ENCODE measurements at places on chromosomes 3 and 15.
A peak's percentile ranks its signal among the peaks of the same experiment; 100 is the strongest.

DNA sequence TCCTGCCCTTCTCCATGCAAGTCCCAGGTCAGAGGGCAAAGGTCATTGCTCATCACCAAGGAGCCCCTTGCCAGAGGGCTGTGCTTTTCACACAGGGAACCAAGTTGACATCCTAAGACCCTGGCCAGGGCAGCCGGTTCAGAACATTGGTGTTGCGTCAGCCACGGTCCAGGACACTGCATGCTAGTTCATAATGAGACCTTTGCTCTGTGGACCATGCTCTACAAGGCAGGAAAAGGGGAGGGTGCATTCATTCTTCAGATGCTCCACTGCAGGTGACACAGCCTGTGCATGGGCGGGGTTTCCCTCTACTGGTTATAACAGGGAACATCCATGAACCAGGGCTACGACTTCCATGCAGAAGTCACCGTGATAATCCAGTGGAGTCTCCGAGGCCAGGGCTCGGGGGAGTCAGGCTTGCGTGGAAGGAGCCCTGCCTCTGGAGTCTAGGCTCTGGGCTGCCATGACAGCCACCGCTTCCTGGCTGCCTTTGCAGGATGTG lies 81.6 kb downstream of the OCA2 start:
- DNase-seq, result no peak

DNA sequence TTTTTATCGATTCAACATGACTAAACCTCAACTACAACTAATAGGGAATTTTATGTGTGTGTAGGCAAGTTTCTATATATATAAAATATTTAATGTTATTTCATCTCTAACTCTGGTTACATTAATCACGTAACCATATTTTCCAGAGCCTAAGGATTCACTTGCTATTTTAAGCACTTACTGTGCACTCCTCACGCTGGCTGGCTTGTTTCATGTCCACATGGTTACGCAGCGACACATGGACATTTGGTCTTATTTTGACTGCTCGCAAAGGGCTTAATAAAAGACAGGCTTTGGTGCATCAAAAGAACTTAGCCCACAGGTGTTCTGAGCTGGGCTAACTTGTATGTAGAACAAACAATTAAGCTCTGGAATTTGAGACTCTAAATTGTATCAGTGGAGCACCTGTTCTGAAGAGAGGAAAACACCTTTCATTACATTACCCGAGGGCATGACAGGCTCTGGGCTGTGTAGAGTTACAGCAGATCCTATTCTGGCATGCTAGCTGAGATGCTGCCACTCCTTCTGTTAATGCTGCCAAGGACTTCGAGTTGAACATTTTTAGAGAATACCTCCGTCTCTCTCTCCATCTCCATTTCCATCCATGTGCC lies 130.0 kb upstream of the NR2F2 start:
- no peak for DNase-seq

DNA sequence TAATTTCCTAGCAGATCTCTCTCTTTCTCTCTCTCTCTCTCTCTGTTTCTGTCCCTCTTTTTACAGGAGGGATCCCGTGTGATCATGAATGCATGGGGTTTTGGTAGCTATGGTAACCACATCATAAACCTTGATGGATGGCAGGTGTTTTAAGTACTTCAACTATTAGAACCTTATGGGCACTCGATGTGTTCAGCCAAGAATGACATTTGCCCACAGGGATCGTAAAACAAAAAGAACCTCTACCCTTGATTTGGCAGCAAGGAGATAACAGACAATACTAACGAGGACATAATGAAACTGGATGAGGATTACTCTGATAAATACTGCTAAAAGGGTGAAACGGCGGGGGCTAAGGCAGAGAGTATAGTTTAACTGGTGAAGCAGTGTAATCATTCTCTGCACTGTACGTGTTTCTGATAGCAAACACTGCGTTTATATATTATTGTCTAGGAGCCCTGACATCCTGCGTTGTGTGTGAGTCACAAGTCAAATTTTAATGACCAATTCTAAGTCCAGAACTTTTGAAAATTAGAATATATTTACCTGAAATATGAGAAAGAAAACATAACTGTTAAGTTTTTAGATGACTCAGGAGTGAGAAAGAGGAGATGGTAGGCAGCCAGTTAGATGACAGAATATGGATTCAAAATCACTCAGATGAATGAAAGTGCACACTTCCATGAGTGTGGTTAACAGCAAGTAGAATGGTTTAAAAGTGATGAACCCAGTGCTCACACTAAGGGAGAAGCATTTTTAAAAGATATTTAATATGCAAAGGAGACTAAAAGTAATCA lies 80.3 kb downstream of the OTOL1 start:
- DNase-seq, result no peak

GRCh38 chr3:93994056-93994455 lies 14.1 kb downstream of the ARL13B start:
- no peak for DNase-seq

GRCh38 chr3:130904491-130904890 lies 10.6 kb downstream of the ATP2C1 start:
- DNase-seq, result no peak

DNA sequence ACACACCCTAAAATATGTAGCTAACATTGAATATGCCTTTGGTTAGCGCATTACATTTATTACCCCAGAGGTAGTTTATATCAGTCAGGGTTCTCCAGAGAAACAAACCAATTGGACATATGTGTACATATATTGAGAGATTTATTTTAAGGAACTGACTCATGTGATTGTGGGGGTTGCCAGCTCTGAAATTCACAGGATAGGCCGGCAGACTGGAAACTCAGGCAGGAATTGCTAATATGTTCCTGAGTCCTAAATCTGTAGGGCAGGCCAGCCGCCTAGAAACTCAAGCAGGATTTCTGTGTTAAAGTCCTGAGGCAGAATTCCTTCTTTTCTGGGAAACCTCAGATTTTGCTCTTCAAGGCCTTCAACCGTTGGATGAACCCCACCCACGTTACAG lies 189.7 kb downstream of the CDIN1 start:
- no peak for DNase-seq

DNA sequence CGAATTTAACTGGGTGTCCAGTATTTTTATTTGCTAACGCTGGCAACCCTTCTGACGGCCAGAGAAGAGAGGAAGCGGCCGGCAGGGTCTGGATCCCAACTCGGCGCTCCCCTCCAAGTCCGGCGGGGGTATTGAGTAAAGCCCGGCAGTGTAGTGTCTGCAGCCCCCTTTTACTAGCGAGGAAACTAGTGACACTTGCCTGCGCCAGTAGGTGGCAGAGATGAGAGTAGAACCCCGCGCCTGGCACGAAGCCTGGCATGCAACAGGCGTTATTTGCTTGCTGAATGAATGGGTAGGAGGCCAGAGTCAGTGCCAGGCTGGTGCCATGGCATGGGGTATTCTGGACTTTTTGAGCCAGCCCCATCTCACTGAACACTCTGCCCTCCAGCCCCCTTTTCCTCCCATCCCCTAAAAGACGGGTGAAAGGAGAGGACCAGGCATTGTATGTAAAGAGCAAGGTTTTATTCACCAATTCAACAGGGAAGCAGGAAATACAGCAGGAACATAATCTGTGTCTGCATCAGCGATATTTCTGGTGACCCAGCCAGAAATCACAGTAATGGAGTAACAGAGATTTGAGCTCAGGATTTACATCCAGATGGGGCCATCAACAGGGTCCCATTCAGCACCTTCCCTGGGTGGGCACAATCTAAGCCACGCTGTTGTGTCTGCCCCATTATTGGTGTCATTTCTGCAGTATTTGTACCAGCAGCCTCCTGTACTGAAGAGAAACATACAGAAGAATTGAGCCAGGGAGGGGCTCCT lies 788 bp upstream of the WDR73 start:
- DNase-seq, result peak; percentile 59

DNA sequence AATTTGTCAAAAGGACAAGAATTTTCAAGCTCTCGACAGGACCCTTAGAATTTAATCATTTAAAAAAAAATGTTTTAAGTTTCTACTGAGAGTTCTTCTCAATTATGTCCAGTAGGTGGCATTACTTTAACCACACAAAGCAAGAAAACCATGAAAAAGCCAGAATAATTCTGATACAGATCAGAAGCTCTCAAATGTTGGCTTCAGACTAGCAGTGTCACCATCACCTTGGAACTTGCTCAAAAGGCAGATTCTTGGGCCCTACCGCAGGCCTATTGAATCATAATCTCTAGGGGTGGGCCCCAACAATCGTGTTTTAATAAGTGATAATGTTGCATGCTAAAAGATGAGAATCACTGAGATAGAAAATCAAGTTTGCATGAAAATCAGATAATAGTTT lies 99.5 kb upstream of the KCNMB2 start:
- no peak for DNase-seq

- DNase-seq, result peak; percentile 8
Observed at GRCh38 chr3:124834723-124835718, 52.1 kb downstream of the ITGB5 start.

DNA sequence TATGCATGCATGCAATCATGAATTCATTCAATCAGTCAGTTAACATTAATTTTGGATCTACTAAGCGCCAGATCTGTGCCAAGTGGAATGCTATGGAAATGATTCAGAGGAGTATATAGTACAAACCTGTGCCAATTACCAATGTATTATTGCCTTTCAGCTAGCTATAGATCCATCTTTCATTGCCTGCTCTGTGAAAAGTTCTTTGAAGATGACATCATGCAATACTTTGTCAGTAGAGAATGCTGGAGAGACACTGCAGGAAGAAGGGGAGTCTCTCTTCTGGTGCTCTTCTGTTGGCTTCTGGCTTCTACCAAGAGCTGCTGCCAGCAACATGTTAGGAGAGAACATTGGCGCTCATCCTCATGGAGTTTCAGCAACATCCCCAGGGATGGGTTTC lies 81.0 kb upstream of the LMCD1 start:
- DNase-seq, result no peak

DNA sequence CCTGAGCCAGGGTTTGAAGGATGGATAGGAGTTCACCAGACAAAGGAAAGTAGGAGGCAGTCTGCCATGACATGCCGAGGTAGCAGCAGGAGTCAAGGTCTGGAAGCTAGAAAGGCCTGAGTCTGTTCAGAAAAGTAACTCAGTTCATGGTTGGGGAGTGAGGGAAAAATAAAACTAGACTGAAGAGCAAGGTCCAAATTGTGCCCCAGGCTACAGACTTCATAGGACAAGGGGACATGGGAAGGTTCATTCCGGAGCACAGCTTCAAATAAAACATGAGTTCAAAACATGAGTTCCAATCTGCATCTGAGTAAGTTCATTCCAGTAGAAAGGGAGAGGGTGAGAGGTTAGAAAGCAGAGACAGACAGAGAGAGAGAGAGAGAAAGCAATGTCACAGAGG lies 39.7 kb downstream of the BFSP2 start:
- no peak for DNase-seq

GRCh38 chr15:64905119-64905831 lies 6.4 kb upstream of the ANKDD1A start:
- DNase-seq, result peak; percentile 59

- no peak for DNase-seq
Observed at GRCh38 chr3:126205717-126206655, 25.6 kb upstream of the ALDH1L1 start.

GRCh38 chr15:70505411-70505919 lies 257.9 kb downstream of the UACA start:
- no peak for DNase-seq

DNA sequence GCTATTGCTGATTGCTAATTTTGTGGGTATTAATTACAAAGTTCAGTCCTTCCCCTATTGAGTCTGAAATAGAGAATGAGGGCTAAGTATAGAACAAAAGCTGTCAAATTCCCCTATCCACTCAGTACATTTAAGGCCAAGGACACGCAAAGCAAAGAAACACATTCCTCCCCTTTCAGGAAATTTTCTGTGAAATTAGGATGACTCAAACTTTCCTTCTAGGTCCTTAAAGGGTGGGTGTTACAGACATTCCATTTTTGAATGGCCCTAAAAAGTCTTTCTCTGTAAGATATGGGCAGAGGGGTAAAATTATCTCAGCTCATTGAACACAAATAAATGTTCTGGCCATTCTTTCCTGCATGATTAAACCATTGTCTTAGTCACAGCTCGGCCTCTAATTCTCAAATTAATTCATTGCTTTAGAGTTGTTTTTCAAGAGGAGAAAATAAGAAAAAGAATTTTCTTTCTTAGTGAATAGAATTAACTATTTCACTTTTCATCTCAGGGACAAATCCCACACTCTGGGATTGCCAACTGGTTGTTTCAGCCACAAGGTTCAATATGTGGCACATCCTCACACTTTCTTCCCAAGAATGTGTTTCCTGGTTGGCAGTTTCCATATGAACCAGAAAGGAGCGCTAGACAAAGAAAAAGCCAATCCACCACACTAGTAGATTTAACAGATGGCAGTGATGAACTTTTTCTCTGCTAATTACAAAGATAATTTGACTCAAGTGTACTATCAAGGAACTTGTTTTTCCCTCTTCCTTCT lies 424.1 kb downstream of the ZNF385D start:
- no peak for DNase-seq

DNA sequence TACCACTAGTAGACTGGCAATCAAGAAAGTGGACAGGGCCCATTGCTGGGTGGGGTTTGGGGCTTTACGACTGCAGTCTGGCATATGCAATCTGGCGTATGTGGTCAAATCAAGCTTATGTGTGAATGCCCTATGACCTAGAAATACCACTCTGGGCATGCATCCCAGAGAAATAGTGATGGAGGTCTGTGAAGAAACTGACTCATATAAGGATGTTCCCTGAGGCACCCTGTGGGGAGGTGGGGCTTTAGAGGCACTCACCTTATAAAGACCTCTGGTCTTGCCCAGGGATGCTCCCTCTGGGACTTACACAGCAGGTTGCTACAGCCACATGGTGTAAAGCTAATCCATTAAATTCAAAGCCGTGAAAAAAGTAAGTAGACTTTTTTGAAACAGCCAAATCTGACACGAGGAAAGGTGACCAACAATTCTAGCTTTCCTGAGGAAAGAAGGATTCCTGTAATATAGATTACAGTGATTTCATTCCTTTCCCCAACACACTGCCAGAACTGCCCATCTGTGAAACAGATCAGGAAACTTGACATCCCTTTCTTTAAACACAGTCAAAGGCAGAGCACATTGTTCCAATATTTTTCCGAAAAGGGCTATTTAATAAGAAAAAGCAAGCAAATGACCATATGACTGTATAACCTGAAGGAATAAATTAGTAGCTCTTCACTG lies 13.6 kb downstream of the RARRES1 start:
- DNase-seq, result no peak

GRCh38 chr3:122760453-122761271 lies 33.0 kb downstream of the HSPBAP1 start:
- DNase-seq, result no peak

GRCh38 chr15:56098195-56098863 lies 104.9 kb upstream of the NEDD4 start:
- no peak for DNase-seq
